ENCODE measurements at places on chromosomes 5 and 9.

DNA sequence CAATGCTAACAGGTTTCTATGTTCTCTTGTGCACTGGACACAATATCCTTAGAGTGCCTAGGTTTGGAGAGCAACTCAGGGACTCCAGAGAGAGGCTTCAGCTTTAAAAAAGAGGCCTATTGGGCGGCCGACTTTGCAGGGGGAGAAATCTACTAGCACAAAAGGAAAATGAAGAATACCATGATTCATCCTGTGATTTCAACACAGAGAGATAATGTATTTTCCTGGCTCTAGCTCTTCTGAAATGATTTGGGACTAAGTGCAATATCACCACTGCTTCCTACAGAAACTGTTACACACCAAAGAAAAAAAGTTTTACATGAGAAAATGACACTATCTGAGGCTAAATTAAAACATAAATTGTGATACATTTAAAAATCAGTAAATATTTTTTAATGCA lies 146.1 kb upstream of the TSLP start:
- no peak for DNase-seq

DNA sequence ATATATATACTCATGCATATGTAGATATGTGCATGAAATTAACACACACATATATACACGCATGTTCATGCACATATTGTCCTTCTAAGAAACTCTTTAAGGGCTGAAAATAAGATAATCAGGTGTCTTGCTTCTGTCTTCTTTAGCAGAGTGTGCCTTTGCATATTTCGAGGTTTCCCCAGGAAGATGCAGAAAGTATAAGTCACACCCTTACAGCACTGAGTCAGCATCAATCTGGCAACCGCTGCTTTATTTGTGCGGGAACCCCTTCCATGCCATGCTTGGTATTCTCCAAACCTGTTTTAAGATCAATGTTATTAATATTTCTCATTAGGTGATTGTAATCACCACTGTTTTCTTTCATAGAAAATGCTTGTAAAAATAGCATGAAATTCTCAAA lies 557.9 kb downstream of the CAAP1 start:
- DNase-seq = no peak

DNA sequence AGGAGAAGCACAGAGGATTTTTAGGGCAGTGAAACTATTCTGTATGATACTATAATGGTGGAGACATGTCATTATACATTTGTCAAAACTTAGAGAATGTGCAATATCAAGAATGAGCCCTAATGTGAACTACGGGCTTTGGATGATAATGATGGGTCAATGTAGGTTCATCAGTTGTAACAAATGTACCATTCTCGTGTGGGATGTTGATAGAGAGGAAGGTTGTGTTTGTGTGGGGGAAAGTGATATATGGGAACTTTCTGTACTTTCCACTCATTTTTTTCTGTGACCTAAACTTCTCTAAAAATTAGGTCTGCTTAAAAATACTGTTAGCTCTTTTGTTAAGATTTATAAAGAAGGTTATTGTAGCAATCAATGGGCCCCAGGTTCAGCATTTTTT lies 138.9 kb downstream of the SPATA31D1 start:
- DNase-seq = no peak

GRCh38 chr9:94645901-94646300 lies 6.6 kb upstream of the FBP1 start:
- DNase-seq = no peak

DNA sequence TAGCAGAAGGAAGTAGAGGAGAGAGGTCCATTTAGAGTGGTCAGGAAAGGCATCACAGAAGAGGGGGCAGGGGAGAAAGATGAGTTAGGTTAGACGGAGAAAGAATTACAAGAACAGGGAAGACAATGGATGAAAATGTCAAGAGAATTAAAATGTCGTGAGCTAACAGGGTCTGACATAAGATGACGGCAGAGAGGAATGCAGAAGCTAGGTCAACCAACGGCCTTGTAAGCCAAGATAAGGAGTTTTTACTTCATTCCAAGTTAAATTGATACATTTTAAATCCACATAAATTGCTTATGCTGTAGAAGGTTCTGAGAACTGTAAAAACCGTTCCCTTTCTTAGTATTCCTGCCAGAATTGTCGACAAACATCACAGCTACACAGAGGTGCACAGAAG lies 896.9 kb upstream of the DMAC1 start:
- DNase-seq = no peak

GRCh38 chr9:96236854-96237550 lies 65.0 kb downstream of the HSD17B3 start:
- DNase-seq = no peak

GRCh38 chr9:35448496-35448895 lies 41.4 kb upstream of the RUSC2 start:
- DNase-seq = no peak

DNA sequence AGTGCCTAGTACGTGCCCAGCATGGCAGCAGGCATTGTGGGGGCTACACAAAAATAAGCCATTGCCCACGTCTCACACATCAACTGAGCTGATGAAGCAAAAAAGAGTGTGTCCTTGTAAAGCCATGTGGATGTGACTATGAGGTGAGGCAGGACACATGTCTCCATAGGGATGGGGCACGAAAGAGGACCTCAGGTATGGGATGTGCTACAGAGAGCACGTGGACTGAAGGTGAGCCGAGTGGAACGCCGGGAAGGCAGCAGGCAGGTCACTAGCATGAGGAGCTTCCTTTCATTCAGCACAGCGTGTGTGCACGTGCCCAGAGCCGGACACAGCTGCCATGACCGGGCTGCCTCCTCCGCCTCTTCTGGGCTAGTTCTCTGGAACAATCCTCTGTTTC lies 429.8 kb downstream of the SPOCK1 start:
- no peak for DNase-seq

- no peak for DNase-seq
Observed at GRCh38 chr9:13228431-13228830, 51.1 kb downstream of the MPDZ start.

DNA sequence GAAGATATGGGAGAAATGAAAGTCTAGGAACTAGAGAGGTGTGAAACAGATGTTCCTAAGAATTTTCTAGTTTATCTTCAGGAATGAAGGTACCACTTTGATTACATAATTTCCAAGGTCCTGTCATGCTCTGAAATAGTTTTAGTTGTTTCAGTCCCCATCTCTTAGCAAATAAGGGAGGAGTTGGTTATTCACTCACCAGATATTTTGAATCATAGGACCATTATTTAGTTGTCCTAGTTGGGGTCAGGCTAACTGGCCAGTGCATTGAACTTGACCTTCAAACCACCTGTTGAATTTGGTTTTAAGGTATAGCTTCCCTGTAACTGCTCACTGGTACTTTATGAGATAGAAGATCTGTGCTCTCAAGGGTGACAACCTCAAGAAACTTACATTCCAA lies 53.9 kb upstream of the TNFAIP8 start:
- no peak for DNase-seq

DNA sequence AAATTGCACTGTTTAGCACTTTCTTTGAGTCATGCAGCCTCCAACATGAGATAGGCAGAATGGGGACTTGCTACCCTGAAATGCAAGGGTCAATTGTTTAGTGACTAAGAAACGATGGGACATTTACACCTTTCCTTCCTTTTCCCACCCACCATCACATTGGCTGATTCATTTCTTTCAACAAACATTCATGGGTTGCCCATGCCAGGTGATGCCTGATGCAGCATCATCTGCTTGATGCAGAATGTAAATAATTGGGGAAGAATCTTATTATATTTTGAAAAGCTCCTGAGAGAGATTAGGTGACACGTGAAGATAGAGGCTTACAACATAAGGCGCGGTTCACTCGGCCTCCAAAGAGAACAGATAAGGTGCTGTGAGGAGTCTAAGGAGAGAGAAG lies 4.5 kb upstream of the TRMT10B start:
- no peak for DNase-seq

DNA sequence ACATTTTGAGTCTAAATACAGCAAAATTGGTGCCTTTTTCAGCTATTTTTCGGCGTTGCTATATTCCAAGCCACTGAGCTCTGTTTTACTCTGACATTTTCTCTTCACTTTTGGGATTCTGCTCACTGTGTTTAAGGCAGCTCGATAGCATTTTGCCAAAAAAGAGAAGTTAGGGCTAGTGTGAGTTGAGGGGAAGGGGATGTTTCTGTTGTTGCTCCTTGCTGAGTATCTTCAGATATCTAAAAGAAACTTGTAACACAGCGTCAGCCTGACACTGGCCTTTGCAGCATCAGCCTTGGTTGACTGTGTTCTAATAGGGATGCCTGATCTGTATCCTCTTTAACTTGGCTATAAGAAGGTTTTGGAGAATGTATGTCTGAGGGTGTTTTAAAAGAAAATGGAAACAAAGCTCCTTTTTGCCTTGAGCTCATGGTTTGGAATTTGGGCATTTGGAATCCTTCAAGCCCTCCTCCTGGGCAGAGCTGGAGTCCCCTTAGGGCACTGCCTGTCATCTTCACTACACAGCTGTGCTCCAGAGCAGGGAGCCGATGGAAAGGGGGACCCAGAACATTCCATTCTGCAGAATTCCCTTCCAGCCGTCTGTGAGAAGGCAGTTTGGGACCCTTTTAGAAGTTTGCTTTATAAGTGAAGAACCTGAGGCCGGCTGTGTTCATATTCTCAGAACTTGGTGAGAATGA lies 63.0 kb downstream of the EXOSC2 start:
- DNase-seq = no peak

GRCh38 chr9:33778700-33779351 lies 16.5 kb upstream of the PRSS3 start:
- DNase-seq = peak; percentile 69

- no peak for DNase-seq
Observed at GRCh38 chr9:99326917-99327189, 104.8 kb downstream of the SEC61B start.

DNA sequence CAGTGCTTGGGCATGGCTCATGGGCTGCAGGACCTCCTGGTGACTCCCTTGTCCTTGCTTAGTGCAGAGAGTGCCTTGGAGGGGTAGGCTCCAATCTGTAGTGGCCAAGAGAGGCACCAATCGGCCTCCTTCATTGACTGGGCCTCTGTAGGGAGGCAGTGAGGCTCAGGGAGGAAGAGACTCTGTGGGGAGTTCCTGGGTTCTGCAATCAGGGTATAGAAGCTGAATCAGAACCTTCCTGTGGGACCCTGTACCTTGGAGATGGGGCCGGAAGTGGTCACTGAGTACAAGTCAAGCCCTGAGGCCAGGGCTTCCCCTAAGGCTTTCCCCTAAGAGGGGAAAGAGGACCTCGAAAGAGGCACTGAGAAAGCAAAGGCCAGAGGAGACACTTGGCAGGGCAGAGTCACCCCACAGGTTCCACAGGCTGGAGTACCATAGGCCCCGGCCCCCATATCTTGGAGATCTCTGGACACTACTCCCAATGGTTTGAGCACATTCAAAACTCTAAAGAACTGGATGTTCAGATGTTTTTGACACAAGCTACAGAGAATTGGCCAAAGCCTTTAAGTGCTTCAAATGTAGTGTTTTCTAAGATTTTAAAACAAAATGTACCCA lies 190.5 kb downstream of the HSPA4 start:
- no peak for DNase-seq

- no peak for DNase-seq
Observed at GRCh38 chr5:174011441-174011840, 22.5 kb downstream of the C5orf47 start.

DNA sequence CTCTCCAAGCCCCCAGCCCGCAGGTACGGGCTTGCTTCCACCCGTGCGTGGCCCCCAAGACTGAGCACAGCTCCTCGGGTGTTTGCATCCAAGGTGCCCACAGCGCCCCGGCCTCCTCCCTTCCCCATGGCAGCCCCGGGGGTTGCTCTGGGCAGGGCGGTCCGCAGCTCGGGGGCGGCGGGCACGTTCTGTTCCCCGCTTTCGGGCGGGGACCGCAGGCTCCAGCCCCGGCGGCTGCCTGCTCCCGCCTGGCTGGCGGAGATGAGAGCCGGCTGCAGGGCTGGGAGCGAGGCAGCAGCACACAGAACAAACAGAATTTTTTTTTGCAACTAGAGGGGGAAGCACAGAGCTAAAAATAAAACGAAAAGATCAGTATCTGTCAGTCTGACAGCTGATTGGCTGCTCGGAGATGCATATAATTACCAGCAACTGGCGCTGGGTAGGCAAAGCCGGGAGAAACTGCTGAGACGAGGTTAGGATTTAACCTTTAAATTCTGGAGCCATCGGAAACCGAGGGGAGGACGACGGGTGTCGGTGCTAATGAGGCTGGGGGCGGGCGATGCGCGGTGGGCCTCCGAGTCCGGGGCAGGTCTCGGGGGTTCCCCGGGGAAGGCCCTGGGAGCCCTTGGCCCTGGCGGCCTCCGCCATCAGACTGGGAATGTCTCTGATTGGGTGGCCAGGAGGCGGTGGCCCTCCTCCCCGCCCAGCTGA lies 142.7 kb upstream of the IER5L start:
- peak; percentile 71 for DNase-seq

DNA sequence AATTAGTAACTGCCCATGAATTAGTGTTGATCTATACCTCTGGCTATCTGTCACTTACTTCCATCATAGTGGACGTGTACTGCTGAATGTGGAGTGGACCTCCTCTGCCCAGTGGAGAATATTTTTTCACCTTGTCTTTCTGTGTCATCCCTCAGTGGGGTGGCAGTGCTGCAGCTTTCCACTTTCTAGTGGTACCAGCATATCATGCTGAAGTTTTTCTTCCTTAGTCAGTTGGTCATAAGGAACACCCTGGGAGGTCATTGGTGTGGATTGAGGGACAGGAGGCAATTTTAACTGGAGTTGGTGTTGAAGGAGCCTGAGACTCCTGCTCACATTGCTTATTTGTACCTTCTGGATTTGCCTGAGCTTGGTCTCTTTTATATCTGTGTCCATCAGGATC lies 151.7 kb upstream of the ANKH start:
- DNase-seq = no peak

DNA sequence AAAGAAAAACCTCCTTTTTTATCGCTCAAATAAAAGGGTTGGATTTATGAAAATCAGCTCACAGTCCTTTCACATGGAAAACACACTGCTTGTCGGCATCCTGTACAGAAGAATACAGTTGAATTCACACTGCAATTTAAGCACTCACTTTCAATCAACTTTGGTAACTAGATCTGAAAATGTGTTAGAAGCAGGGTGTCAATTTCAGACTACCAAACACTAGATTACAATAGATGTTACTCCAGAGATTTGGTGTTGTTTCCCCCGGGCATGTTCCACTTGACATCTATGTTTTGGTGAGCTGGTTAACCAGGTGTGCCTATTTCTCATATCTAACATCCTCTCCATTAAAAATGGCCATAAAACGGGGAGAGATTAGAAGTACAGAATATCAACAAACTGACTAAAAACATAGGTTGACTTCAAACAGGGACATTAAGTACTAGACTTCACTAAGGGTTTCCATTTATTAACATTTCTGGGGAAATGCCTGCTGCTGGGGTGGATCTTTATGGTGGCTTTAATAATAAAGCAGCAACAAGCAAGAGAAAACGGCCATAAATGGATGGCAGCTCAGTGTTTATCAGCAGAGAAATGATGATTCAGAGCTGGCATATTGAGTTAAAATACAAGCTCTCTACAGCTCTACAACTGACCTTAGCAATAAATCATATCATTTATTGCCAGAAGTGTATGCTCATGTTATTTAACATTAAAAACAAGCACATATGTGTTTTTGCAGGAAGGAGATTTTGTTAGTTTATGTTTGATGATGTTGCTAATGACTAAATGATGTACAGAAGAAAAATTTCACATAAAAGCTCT lies 158.8 kb downstream of the SLF1 start:
- DNase-seq = no peak

GRCh38 chr5:37576552-37576951 lies 197.4 kb downstream of the WDR70 start:
- DNase-seq = no peak

All from activated CD8-positive, alpha-beta T cell treated with anti-CD3 and anti-CD28 coated beads, Interleukin-2, amount 10 ng/mL, durations not matched to agents 7 days and 5 days (primary cell).